Stimulated activated CD8-positive, alpha-beta memory T cell treated with anti-CD3 and anti-CD28 coated beads, Interleukin-15, amount 100 ng/mL, for 24 hours (primary cell): ENCODE measurements at places on chromosomes 2 and 18.

DNA sequence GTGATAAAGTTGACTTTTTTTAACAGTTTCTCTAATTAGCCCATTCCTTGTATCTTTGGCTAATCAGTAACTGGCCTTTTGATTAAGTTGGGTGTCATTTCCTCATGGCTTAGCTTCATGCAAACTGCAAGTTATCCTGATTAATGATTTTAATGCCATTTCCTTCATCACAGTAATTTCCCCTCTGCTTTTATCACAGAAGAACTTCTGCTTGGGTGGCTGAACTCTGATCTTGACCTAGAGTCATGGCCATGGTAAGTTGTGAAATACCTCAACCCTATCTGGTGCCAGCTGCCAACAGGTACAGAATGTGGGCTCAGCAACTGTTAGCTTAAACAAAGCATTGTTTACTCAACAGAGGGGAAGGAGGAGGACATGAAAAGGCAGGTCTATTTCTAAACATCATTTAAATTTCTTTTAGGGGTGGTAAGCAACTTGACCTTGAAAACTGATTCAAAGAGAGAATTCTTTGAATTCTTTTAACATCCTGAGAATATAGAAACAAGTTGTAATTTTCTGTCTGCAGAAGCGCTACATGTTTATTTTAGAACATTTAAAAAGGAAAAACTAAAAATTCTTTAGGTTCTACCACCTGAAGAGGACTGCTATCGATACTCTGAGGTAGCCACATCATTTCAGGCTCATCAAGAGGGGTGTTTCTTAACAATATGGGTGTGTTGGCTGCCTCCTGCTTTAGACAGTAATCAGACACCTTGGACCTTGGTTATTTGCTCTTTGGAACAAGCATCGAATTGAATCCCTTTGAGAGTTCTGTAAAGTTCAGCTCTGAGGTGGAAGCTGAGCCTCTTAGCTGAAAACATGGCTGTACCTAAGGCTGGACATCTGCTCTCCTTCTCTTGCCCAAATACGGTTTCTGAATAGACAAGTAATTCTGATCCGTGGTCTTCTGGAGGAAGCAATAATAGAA is 39.7 kb downstream of the ANXA4 start:
- DNase-seq = no peak

- no peak for DNase-seq
Measured at GRCh38 chr2:137937246-137937645, 27.0 kb upstream of the HNMT start.

GRCh38 chr18:13431886-13432285 is 213.3 kb downstream of the LDLRAD4 start:
- no peak for DNase-seq

GRCh38 chr2:105100046-105100840 is 62.4 kb downstream of the MRPS9 start:
- no peak for DNase-seq

- no peak for DNase-seq
Measured at GRCh38 chr2:26526589-26526988, 48.7 kb upstream of the OTOF start.

DNA sequence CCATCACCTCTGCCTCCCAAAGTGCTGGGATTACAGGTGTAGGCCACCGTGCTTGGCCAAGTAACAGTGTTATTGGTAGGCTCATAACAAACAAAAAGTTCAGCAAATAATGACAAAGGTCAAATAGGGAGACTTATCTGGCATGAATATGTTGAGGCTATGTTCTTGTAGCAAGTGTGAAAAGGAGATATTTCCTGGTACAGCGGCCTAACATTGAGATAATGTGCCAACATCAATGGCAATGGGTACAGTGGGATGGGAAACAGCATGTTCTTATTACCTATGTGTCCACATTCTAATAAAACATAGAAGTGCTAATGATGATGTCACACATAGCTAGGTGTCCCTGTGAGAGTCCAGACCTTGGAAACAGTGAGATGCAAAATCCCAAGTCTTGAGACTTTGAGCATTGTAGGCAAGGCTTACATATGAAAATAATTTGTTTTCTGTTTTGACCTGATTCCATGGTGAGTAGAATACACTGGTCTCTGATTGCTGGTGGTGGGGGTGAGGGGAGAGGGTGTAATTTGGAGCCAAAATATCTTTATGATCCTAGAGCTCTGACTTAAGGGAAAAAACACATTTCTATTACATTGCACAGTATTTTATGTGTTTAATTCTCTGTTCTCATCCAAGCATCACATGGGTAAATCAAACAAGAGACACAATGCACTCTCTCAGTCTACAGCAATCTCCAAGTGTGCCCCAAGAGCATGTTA is 33.1 kb upstream of the PMAIP1 start:
- DNase-seq = no peak

DNA sequence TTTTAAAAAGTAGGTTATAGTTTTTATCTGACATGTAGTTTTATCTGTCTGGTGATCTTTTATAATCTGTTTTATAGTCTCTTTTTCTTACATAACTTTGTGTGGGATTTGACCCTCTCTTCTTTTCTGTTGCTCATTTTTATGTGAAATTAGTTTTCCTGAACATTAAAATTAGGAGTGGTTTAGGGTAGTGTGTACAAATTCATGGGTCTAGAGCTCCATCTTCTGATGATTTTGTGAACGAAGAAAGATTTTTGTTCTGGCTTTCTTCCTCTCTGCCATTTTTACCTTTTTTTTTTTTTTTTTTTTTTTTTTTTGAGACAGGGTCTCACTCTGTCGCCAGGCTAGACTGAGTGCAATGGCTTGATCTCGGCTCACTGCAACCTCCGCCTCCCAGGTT is 46.6 kb downstream of the SLC30A6 start:
- DNase-seq = no peak

DNA sequence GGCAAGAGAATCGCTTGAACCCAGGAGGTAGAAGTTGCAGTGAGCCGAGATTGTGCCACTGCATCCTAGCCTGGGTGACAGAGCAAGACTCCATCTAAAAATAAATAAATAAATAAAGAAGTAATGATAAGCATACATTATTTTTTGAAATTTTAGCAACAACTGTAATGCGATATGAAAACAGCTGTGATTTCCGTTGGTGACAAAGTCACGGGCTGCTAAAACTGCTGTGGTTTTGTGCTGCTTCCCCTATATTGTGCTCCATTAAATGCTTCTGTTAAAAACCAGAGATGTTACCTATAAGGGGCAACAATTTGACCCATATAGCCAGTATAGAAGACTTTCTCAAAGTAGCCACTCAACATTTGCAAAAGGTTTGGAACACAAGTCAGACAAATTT is 8.3 kb downstream of the TRIM54 start:
- DNase-seq = no peak

- no peak for DNase-seq
Measured at GRCh38 chr2:46985512-46985911, 69.9 kb upstream of the MCFD2 start.

- DNase-seq = no peak
Measured at GRCh38 chr2:26668041-26668440, 24.5 kb upstream of the KCNK3 start.

DNA sequence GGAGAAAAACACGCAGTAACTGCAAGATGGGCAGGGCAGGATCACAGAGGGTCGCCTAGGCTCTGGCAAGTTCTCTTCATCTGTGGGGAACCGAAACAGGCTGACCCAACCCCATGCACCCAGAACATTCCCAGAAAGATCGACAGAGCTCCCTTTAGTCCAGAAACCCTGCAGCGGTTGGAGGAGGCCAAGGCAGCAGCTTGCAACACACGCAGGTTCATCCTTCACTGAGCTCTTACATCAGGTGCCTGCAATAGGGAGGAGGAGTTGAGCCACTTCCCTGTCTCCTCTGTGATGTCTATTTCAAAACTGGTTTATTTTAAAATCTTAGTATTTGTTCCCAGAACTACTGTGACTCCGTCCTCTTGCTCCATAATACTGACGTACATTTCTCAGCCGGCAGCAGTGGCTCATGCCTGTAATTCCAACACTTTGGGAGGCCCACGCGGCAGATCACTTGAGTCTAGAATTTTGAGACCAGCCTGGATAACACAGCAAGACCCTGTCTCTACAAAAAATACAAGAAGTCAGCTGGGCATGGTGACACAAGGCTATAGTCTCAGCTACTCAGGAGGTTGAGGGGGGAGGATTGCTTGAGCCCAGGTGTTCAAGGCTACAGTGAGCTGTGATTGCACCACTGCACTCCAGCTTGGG is 11.5 kb upstream of the SLC11A1 start:
- no peak for DNase-seq

DNA sequence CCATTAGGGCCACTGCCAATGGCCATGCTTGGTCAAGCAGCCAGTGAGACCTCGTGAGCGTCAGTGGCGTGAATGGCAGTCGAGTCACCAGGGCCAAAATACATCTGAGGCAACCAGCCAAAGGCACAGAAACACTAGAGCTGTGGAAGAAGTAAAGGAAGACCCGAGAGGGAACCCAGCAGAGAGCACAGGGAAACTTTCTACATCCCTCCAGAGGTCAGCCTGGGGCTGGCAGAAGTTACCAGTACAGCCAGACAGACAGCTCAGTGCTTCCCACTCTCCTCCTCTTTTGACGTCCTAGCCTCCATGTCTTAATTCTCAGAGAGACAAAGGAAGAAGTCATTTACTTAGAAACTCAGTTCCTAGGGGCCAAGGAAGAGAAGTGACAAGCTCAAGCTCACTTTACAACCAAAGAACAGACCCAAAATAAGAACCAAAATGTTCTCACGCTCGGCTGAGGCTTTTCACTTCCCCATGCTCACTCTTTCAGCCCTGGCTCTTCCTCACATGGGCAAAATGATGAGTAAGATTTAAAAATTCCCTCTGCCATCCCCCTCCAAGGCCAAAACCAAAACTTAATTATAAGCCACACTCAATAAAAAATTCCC is 8.7 kb downstream of the CYRIA start:
- DNase-seq = no peak

DNA sequence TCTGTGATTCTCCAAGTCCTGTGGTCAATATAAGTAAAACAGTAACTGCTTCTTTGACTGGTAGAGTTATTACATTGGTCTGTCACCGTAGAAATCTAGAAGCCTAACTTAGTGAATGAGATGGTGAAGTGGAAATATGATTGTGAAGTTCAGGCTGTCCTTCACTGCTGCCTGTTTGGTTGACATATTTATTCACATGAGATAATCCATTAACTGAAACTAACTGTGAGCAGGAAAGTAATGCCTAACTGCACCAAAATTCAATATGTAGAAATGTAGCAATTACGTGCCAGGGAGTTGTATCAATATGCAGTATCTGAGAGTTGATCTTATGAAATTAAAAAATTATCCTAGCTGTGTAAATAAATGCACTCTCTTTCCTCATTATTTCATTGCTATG is 147.7 kb upstream of the APCDD1 start:
- no peak for DNase-seq

GRCh38 chr2:128727404-128727803 is 408.7 kb upstream of the HS6ST1 start:
- DNase-seq = no peak

DNA sequence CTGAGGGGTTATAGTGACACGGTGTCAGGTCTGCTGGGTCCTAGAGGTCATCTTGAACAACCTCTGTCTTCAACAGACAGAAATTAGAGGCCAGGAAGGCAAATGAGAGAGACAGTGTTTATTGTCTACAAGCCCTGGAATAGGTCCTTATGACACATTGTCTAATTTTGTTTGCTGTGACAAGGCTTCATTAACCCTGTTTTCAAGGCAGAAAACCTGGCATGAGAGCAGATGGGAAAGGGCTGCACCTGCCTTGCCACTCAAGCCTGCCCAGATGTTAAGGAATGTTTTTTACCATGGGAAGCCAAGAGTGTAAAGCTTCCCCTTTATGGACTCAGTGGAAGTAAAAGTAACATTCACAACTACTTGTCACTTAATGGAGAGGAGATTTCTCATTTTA is 275.3 kb downstream of the KCNS3 start:
- DNase-seq = no peak

DNA sequence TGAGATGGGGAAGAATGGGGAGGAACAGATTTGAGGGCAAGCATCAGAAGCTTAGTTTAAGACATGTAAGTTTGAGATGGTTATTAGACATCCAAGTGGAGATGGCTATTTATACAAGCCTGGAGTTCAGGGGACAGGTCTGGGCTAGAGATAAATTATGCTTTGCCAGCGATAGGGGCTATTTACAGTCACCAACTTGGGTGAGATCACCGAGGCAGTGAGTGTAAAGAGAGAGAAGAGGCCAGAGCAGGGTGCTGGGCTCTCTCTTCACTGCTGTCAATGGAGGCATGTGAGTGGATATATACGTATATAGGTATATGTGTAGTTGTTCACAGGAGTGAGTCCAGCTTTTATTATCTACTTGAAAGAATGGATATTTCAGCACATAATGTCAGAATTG is 81.0 kb downstream of the QPCT start:
- no peak for DNase-seq

GRCh38 chr2:55618275-55619055 is 1.0 kb upstream of the PPP4R3B start:
- DNase-seq = no peak

DNA sequence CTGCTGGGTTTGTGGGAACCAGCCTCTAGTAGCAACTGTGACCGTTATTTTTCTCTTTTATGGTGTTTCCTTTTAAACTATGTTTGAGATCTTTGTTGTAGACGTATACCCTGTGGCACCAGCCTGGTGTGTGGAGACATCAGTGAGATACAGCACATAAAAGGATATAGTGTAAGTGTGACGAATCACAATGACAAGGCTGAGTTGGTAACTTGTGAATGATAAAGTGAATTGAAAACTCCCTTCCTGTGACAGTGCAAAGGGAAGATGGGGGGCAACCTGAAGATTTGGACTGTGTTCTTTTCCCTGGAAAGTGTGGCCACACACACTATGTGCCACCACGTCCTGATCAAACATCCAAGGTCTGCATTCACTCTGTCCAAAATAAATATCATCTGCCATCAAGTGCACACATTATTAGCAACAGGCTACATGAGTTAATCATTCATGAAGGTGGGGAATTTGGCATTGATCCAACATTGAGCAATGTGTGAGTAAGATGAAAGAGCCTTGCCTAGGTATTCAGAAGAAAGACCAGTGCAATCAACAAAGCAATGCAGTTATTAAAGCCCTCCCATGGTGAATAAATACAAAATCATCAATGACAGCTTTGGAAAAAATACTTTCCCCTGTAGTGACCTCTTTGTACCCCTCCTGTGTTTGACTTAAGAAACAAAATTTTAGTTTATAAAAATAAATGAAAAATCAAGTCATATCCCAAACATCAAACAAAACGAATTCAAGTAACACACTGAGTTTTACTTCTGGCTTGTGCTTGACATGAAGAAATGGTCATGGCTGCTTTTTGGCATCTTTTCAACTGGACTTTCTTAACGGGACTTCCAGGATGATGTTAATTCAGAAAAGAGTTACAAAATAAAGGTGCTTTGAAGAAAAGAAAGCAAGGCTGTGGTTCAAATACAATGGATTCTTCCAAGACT is 1280.5 kb upstream of the ZEB2 start:
- no peak for DNase-seq

GRCh38 chr2:176105078-176105729 is 1.9 kb upstream of the HOXD11 start:
- DNase-seq = no peak

- DNase-seq = no peak
Measured at GRCh38 chr2:175057078-175057685, 52.0 kb upstream of the CHN1 start.

DNA sequence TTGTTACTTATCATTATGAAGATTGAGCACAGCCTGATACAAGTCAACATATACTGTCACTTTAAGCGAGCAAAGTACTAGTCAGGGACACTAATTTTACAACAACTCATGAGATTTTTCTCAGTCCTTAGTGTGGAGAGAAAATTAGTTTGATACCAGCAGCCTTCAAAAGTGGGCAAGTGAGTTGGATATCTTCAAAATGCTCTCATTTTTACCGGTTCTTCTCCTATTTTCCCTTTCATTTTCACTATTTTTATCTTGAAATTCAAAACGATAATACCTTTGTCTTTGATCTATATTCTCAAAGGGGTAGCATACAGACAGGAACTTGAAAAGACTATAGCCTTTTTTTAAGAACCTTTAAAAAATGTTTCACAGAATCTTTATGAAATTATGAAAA is 52.0 kb upstream of the UBXN4 start:
- DNase-seq = no peak
